T follicular helper cell (primary cell): ENCODE measurements at places on chromosomes 1 and 21.
A peak's percentile ranks its signal among the peaks of the same experiment; 100 is the strongest.

DNA sequence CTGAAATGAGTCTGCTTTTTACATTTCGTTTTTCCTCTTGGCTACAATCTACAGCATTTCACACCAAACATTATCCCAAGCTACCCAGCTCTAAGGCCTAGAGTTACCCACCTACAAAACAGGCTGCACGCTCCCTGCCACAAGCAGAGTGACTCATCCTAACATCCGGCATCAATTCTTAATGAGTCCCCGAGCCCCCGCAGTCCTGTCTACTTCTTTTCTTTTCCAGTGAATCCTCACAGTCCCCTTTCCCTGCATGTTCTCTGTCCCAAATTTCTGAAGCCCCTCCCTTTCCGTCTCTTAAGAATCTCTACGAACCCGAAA lies 650 bp downstream of the PCNX2 start:
- peak; percentile 25 for DNase-seq

DNA sequence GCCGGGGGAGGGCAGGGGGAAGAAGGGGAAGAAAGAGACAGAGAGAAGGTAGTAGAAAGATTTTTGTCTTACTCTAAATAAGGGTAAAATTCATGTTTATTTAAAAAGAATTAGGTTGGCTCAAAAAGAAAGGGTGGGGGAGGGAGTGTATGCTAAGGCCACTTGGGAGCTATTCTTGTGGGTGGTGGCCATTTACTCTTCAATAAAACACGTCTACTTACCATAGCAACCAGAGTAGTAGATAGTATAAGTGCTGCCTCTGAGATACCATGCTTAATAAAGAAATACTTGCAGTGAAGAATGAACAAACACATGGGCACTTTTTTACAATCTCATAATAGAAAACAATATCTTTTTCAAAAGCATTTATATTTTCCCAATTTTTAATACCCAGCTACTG lies 538.1 kb upstream of the PTBP2 start:
- no peak for DNase-seq

DNA sequence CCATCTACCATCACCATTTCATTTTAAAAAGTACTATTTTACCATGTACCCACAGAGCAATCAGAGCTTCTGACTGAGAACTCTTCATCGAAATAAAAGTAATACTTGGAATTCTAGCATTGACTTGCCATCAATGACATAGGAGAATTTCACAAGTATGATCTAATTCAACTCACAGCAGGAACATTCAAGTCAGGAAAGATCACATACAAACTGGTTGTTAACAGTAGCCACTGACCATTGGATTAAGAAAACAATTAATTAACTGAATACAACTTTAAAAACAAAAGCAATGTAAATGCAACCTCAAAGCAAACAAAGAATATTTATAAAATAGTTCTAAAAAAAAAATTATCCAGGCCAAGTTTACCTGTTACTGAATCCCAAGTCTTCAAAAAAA lies 18.8 kb downstream of the RNF115 start:
- DNase-seq, result no peak

GRCh38 chr1:30763651-30764248 lies 6.2 kb upstream of the LAPTM5 start:
- DNase-seq, result no peak
